ENCODE measurements at places on chromosomes 2 and 18. TPM values are rescaled to one million over a fixed set of nuclear protein-coding genes. Genes with fewer than 3 reads are reported as not detected.

- DNase-seq = no peak
Measured at GRCh38 chr2:47946593-47946992, 40.3 kb upstream of the FBXO11 start.

- DNase-seq = no peak
Measured at GRCh38 chr18:22403950-22404349, 13.8 kb downstream of the CTAGE1 start.

GRCh38 chr18:22556222-22557167, 138.8 kb upstream of the CTAGE1 start:
- peak; percentile 39 for DNase-seq

Gene RRM2
- 154 TPM for total RNA-seq

Gene APCDD1
- 0.51 TPM for total RNA-seq

Gene CLEC4F
- not detected for total RNA-seq

All from Calu3 (cell line).